T47D (cell line): ENCODE measurements at places on chromosomes 3 and 15.

GRCh38 chr3:15501126-15501525, 20.4 kb downstream of the COLQ start:
- DNase-seq, result no peak

GRCh38 chr3:119562307-119562961, 3.0 kb upstream of the CD80 start:
- DNase-seq, result no peak

DNA sequence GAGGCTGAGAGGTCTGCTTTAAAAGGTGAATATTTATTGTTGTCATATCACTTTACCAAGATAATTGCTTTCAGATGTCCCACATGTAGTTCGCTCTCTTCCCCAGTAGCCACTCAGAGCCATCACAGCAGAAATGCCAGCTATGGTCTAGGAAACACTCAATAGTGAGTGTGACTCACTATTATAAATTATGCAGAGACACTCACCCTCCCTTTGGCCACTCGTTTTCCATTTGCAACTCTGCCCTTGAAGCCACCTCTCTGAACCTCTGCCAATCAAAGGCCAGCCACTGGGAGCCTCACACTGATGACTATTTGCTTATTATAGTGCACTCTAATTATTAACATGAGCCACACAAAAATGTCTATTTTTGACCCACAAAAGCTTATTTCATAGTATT, 328.1 kb upstream of the ATP10A start:
- no peak for DNase-seq

DNA sequence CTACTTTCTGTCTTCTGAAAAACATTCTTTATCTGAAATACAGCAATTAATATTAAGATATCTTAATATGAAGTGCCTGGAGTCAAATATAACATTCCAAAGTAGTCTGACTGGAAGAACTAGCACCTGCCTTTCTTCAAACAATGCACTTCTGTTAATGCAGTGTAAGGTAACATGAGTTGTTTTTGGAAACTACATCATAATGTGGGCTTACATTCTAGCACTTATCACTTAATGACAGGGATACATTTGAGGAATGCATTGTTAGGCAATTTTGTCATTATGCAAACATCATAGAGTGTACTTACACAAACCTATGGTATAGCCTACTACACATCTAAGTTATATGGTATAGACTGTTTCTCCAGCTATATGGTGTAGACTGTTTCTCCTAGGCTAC, 49.2 kb downstream of the SLC15A2 start:
- DNase-seq, result peak; percentile 32

- no peak for DNase-seq
Measured at GRCh38 chr3:193736616-193737015, 143.6 kb downstream of the OPA1 start.

DNA sequence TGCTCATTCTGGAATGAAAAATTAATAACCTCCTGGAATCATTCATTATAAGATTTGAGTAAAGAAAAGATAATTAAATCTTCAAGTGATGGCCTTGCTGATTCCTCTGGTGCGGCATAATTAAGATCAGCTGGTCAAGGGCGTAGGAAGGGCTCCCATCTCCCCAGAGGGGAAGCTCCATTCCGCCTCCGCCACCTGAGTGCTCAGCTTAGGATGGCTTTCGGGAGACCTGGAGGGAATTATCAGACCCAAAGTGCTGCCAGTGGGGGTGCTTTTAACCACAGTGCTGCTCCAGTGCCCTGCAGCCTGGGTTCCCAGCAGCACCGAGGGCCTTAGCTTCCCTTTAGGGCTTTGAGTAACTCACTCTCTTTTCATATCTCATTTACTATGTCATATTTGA, 556.6 kb upstream of the RGMA start:
- no peak for DNase-seq

DNA sequence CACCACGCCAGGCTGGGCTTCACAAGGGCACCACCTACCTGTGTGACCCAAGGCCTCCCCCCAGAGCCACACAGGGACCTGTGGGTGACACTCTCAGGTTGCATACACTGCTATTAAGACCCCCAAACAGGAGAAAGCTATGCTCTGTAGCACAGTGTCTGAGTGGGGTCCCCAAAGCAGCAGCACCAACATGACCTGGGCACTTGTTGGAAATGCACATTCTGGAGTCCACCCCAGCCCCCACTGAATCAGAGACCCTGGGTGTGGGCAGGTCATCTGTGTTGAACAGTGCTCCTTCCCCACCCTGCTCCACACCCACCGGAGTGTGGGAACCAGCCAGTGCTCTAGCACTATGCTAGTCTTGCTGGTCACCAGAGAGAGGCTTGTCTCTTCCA, 76.1 kb downstream of the ADAMTS17 start:
- DNase-seq, result no peak

DNA sequence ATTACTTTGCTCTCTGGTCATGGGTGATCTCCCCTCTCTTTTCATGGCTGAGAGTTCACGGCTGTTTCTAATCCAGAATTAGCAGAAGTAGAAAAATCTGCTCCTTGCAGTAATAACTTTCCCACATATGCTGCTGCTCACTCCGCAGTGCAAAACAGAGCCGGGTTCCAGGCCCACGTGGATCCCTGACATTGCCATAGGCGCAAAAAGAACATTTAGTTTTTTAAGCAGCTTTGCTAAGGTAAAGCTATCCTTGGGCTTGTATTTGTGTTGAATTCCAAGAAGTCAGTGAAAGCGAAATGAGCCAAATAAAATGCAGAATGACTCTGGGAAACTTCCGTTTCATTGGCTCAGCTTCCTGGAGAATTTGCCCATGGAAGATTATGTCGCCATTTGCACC, 633.7 kb upstream of the SUCLG2 start:
- no peak for DNase-seq

DNA sequence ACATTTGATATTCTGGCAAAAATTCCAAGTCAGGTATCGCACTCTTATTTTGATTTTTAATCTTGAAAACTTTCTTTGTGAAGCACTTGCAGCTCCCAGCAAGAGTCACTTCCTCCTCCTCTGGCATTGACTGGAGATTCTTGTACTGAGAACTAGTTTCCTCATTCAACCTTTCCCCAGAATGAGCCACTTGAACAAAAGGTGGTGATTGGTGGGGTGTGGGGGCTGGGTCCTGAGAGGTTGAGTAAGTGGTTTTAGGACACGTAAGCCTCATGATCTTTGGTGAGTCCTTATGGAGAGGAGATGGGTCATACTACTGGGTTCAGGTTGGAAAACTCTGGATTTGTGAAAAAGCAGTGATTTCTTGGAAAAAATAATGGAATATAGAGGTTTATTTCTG, 32.3 kb upstream of the ONECUT1 start:
- no peak for DNase-seq

DNA sequence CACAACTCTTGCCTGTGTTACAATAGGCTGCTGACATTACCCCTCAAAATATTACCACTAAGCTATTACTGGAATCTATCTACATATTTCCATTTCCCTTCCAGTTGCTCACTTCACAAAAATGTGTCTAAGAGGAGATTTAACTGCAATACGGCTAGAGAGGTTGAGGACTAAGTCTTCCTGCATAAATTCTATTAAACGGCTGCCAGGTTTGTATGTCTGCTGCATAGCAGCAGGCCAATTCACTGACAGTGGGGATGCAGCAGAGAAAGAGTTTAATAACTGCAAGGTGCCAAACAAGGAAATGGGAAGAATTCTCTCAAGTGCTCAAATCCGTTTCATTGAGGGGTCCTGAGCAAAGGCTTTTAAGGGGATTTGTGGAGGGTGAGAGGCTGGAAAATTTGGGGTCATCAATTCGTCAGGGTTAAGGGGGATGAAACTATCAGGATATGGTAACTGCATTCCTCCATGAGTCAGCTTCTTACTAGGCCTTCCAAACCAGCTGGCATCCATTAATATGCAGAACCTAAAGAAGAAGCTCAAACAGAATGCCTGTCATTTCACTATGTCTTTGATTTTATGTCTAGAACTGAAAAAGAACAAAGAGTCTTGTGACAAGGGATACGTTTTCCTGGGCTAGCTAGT, 675.6 kb downstream of the TBL1XR1 start:
- DNase-seq, result no peak

DNA sequence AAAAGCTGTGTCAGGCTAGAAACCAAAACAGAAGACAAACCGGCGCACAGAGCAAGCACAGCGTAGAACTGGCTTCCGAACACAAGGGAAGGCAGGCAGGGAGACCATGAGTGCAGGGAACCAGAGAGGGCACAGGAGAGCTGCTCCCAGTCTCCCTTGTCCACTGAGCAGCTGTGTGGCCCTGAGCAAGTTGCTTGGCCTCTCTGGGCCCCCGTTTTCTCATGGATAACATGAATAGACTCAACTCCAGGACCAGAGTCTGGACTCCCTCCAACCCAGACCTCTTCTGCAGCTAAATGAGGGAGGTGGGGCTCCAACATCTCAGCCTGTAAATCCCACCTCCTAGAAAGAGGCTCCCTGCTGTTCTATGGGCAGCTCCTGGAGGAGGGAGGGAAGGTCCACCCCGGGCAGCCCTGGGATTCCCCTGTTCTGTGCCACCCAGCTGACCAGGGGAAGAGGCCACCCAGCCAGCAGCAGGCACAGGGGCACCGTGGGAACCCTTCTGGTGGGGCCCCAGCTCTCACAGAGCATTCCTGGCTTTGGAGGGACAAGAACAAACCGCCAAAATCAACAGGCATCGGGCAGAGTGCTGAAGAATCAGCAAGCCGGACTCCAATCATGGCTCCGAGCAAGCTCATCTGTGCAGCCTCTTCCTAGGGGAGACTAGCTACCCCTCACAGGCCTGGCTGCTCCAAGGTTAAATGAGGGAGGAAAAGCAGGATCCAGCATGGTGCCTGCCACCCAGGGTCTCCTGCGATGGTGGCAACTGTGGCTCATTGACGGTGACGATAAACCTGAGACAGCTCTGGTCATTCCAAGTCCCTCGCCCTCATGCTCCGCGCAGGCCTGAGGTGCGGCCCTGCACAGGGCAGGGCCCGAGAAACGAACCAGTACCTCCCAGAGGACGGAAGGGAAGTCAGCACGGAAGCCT, 15.1 kb downstream of the XXYLT1 start:
- peak; percentile 11 for DNase-seq

- DNase-seq, result no peak
Measured at GRCh38 chr3:60114191-60114590, 1064.4 kb upstream of the CFAP20DC start.

GRCh38 chr3:123318374-123318773, 116.6 kb downstream of the SEC22A start:
- DNase-seq, result no peak

- no peak for DNase-seq
Measured at GRCh38 chr3:40302784-40303183, 6.7 kb upstream of the EIF1B start.

- no peak for DNase-seq
Measured at GRCh38 chr3:25945836-25946235, 155.9 kb downstream of the OXSM start.

- no peak for DNase-seq
Measured at GRCh38 chr3:9225268-9225667, 24.2 kb downstream of the SRGAP3 start.

DNA sequence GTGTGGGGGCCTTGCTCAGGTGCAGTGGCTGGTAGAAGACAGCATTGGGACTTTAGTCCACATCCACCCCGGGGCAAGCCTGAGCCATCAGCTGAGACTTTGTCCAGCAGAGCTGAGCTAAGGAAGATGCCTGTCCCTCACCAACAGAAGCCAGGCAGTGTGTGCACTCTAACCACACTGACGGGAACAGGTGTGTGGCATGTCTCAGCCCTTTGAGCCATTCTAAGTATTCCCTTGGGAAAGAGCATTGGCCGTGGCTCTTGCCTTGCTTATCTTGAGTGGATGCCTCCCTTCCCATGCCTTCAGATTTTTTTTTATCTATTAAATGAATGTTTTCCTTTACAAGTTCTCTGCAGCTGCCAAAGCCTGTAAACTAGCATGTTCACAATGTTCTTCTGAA, 3.5 kb downstream of the GABRA5 start:
- DNase-seq, result no peak

GRCh38 chr3:99498550-99499234, 139.7 kb upstream of the COL8A1 start:
- no peak for DNase-seq

DNA sequence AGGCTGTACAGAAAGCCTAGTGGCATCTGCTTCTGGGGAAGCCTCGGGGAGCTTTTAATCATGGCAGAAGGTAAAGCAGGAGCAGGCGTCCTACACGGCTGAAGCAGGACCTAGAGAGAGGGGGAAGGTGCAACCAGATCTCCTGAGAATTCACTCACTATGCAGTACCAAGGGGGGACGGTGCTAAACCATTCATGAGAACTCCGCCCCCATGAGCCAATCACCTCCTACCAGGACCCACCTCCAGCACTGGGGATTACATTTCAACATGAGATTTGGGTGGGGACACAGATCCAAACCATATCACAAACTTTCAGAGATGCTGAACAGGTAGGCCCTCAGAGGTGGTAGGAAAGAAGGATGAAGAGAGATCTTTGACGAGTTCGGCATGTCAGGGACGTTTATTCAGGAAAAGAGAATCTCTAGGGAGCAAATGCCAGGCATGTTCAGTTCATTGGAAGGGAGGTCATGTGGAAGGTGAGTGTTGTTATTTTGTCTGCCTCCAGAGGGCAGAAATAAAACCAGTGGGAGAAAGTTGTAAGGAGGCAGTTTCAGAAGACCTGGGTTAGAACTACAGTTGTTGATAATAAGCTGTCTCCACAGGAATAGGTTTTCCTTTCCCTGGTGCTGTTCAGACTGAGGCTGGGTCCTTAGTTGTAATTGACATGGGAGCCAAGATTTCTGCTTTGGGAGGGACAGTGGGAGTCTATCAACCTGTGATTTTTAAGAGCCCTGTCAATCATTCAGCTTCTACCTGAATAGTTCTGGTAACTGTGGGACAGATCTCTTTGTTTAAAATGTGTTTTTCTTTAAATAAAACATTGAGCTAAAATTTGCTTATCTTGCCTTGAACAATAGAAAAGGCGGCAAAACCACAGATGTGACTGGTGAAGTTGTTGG, 4.3 kb upstream of the FNDC3B start:
- peak; percentile 85 for DNase-seq

- DNase-seq, result no peak
Measured at GRCh38 chr3:85758442-85758841, 799.7 kb downstream of the CADM2 start.

GRCh38 chr3:71425491-71426071, 157.9 kb downstream of the FOXP1 start:
- no peak for DNase-seq

- DNase-seq, result no peak
Measured at GRCh38 chr15:77838061-77838460, 205.3 kb upstream of the LINGO1 start.

DNA sequence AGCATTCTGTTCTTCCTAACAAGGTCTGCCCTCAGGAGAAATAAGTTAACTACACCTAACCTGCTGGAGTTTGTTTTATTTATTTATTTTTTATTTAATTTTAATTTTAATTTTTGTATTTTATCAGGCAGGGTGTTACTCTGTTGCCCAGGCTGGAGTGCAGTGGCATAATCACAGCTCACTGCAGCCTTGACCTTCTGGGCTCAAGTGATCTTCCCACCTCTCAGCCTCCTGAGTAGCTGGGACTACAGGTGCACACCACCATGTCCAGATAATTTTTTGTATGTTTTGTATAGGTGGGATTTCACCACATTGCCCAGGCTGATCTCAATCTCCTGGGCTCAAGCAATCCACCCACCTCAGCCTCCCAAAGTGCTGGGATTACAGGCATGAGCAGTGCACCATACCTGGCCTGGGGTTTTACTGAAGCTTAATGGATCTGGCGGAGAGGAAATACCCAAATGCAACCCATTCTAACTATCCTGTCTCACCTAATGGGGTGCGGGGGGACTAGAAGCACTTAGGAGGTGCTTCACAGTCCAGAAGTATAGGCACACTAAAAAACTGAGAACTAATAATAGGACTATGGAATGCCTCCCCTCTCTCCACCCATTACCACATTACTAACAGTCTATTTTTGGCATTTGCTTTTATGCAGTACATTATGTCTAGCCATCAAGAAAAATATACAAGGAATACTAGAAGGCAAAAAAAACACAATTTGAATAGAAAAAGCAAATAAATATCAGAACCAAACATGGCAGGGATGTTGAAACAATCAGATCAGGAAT, 61.4 kb downstream of the TTBK2 start:
- no peak for DNase-seq
